ENCODE measurements at places on chromosomes 2 and 18.

DNA sequence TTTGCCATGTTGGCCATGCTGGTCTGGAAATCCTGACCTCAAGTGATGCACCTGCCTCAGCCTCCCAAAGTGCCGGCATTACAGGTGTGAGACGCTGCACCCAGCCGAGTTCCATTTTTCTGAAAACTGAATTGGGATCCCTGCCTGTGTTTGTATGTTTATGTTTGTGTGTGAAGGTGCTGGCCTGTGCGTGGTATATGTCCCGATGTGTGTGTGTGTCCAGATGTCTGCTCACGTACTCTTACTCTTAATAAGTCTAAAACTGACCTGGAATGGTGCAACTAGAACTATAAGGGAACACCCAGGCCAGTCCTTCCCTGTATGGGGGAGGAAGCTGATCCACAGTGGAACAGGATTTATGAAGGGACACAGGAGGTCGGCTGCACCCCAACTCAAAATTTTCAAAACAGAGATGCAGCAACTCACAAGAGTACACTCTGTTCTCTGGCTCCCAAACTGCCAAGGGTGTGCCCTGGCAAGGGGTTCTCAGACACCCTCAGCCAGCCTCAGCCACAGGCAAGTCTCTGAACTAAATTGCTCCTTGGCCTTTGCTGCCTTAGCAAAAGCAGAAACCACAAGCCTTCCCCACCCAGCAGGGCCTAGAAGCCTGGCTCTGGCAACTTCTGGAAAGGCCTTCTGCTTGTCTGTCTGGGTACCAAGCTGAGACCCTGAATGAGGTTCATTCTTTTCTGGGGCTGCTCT is 36.5 kb downstream of the RHOB start:
- DNase-seq: no peak

DNA sequence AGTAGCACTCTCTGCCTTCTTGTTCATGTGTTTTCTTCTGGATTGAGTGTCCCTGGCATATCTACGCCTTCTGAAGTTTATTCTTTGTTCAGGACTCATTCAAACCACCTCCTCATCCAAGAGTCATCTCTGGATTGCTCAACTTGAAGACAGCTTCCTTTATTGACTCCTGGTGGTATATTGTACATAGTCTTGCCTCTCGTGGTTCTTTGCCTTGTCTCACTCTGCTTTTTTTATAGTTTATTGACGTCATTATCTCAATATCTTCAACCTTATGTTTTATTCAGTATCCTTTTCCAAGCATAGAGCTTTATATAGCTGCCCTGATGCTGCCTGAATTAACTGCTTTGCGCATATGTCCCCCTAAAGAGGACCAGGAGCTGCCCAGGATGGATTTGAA is 161.7 kb downstream of the INSIG2 start:
- DNase-seq: no peak

DNA sequence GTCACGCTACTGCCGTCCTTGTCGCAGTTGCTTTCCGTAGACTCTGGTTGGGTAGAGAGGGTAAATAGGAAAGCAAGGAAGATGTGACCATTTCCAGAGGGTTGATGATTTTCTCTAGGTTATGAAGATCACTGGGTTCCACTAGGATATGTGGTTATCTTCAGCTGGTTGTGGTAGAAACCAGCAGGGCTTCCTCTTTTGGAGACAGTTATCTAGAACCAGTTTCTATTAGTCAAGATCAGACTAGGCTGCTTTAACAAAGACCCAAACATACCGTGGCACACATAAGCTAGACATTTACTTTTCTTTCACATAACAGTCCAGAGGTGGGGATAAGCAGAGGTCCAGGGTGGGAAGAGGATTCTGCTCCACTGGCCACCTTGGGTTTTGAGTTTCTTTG is 59.6 kb downstream of the FASTKD2 start:
- no peak for DNase-seq

- no peak for DNase-seq
Observed at GRCh38 chr2:38260469-38260868, 116.6 kb downstream of the ATL2 start.

GRCh38 chr2:120538691-120539423 is 192.9 kb downstream of the INHBB start:
- no peak for DNase-seq

- no peak for DNase-seq
Observed at GRCh38 chr2:30466216-30466615, 19.2 kb downstream of the LCLAT1 start.

DNA sequence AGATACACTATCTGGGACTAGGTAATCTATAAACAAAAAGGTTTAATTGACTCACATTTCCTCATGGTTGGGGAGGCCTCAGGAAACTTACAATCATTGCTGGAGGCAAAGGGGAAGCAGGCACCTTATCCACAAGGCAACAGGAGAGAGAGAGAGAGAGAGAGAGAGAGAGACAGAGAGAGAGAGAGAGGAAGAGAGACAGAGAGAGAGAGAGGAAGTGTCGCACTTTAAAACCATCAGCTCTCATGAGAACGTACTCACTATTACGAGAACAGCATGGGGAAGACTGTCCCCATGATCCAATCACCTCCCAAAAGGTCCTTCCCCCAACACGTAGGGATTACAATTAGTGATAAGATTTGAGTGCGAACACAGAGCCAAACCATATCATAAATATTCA is 253.5 kb upstream of the TRIB2 start:
- no peak for DNase-seq

DNA sequence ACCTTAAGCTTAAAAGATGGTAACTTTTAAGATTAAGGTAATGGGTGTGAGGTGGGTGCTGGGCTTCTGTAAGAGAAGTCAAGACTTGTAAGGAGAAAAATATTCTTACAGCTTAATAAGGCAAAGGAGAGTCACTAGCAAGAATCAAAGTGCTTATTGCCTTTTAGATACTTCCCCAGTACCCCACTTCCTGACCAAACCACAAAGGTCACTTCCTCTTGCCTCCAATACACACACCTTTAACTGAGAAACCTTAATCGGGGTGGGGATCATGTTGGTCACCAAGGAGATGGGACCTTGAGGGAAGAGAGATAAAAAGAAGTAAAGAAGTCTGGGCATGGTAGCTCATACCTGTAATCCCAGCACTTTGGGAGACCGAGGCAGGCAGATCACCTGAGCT is 10.6 kb upstream of the ATG16L1 start:
- no peak for DNase-seq

- DNase-seq: no peak
Observed at GRCh38 chr2:201183365-201183727, 405 bp downstream of the CASP10 start.

DNA sequence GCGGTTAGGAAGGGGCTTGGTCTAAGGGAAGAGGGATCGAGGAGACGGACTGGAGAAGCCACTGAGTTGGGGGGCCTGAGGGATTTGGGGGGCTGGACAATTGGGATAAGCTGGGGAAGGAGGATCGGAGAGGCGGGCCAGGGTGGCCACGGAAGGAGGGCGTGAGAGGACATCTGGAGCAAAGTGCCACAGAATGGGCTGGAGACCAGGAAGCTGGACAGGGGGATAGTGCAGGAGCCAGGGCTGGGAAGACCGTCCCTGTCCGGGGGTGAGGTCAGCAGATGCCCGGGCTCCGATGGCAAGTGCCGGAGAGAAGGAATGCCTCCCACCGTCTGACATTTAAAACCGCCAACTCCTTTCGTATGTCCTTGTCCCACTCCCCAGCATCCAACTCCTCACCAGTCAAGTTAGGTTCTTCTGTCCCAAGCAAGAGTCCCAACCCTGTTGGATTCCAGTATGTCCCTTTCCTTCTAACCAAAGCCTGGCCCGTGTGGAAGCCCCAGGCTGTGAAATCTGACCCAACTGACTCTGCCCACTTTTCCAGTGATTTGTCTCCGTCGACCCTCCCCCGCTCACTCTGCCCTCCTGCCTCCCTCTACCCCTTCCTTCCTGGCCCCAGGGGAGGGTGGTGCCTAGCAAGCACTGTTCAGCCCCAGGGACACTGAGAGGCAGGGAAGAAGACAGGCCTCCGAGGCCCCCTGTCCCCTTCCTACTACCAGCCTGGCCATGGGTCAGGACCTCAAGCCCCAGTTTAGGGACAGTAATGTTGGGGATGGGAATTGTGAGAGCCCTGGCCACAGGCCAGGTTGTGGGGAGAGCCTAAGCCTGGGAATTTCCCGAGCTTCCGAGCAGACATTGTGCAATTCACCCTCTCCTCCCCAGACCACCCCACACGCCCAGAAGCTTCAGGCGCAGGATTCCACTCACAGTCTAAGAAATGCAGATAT is 31.5 kb upstream of the TMBIM1 start:
- no peak for DNase-seq

DNA sequence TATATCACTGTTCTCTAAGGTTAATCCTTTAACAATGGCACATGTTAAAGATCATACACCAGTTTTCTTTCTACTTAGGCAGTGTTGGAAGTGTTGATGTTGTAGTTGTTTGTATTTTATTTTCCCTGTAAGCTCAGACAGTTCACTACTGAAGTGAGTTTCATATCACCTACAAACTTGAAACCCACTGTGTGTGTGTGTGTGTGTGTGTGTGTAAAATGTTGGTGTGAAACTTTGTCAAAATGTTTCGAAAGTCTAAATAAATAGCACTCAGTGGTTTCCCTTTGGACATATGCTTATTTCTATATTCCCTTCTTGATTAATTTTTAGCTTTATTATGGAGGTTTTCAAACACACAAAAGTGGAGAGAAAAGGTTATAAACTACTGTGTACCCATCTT is 79.8 kb upstream of the CAVIN2 start:
- no peak for DNase-seq

DNA sequence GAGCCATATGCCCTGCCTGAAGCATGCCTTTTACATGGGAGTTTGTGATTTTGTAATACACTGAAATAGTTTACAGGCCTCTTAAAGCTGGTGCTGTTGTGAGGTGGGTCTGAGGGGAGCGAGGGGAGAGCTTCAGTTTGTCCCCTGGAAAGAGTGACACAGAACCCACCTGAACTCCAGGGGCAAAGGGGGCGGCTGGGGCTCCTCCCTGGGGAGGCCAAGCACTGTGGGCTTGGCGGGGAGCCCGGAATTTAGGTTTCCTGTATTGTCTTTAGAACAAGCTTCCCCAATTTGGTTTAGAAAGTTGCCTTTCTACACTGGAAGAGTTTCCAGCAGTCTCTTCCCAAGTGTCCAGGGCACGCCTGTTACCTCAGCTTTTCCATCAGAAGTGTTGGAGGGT is 75.7 kb downstream of the VAPA start:
- DNase-seq: no peak

DNA sequence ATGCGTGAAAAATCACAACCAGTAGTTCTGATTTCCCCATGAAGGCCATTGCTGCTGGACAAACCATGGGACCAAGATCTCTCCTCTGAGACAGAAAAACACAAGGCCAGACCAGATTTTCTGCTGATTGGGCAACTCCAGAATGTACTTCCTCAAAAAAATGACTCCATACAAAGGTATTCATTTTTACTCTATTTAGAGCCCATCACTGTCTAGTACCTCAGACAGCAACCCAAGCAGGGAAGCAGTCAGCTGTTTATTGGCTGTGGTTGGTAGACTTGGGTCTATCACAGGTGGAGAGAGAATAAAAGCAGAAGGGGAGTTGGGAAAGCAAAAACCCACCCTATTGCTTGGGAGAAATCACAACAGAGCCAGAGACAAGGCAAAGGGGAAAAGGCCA is 219.9 kb downstream of the PIK3C3 start:
- DNase-seq: no peak

GRCh38 chr2:177529166-177529565 is 136.6 kb downstream of the AGPS start:
- no peak for DNase-seq

- DNase-seq: peak; percentile 50
Observed at GRCh38 chr18:44079606-44080005, 601.1 kb upstream of the SETBP1 start.

GRCh38 chr2:84782717-84783442 is 98.0 kb downstream of the TRABD2A start:
- DNase-seq: no peak

DNA sequence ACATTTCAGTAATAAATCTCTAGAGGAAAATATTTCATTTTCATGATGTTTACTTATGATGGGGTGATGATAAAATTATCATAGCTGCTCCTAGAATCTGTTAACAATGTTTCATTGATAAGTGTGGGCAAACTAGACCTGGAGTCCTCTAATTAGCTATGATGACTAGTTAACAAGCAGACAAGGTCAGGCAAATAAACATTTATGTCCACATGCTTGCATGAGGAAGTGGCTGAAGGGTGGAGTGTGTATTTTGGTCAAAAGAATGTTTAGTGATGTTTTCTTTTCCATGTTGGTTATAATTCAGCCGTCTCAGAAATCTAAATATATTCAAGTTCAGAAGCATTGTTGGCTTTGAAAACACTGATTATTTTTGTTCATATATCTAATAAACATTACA is 99.9 kb upstream of the FN1 start:
- DNase-seq: no peak

- DNase-seq: no peak
Observed at GRCh38 chr2:25615920-25616319, 57.5 kb downstream of the DTNB start.

DNA sequence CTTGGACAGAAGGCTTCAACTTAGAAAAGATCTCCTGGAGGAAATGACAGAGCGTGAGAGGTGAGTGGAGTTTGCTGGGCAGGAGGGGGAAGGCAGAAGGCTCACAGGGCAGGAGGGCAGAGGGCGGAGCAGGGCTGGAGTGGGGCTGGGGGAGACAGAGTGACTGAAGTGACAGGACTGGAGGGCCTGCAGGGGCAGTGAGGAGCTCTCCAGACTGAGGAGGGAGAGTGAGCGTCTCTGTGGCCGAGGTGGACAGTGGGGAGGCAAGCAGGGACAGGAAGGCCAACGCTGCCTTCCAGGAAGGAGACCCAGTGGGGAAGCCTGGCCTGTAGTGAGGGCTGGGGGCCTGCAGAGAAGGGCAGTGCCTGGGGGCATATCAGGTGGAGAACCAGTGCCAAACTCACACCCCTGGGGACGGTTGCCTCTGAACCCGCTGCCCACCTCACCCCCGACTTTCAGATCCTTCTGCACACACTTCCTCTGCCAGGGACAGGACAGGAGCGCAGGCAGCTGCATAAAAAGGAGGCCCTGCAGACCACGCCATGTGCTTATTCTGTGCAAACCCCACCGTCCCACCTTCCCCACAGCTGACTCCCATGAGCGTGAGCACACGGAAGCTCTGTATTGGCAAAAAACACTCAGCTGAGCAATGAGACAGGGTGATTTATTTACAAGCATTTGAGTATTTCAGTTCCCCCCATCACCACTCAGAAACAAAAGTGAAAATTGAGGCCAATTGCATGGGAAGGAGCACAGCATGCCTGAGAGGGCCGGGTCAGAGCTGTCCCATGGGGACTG is 244.3 kb downstream of the FAM210A start:
- no peak for DNase-seq

Data from kidney epithelial cell (primary cell).